Bronchial epithelial cell (primary cell): ENCODE measurements at places on chromosomes 2 and 18. TPM values are rescaled to one million over a fixed set of nuclear protein-coding genes. Genes with fewer than 3 reads are reported as not detected.
A peak's percentile ranks its signal among the peaks of the same experiment; 100 is the strongest.

The CDK5R2 gene
- not detected in 2 replicates for total RNA-seq

DNA sequence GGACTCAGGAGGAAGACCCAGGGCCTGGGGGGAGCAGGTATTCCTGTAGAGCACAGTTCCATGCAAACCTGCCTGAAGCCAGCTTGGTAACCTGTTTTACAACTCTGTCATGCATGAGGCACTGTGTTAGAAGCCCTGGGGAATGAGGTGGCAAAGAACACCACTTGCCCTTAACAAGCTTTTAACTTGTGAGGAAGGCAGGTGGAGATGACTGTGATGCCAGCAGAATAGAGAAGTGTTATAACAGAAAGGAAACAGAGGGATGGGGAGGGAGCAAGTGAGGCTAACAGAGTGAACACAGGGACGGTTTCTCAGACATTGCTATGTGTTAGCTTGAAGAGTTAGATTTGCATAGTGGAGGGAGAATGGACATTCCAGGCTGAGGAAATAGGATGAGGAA is 11.5 kb upstream of the IL1A start:
- peak; percentile 99 for DNase-seq

DNA sequence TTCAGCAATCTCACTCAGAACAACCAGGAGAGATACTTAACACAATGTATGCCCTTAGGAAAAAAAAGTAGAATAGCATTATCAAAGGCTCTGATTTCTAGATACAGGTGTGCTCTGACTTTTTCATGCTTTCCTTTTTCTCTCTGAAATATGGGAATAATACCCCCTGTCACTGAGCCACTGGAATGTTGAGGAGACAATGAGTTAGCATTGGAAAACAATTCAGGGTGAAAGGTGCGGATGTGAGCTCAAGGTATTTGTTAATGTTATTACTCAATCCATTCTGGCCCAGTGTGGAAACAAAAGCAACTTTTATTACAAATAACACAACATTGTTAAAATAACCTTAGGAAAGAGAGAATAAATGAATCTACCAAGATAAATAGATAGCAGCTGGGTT is 228.0 kb downstream of the IKZF2 start:
- no peak for DNase-seq

DNA sequence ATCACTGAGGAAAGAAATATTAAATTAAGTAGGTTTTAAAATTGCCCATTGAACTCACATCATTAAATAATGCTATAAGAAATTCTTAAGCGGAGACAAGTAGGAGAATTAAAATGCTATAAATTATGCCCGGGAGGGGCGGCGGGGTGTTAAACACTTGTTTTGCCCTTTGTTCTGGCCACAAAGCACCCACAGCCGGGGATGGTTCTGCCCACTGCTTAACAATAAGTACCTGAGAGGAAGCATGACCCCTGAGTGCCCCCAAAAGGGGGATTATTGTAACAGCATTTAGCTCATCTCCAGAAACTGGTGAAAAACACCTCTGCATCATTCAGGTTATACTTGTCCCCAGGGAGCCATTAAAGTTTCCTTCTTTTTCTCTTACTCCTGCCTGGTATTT is 332.7 kb upstream of the POU3F3 start:
- DNase-seq, result no peak

DNA sequence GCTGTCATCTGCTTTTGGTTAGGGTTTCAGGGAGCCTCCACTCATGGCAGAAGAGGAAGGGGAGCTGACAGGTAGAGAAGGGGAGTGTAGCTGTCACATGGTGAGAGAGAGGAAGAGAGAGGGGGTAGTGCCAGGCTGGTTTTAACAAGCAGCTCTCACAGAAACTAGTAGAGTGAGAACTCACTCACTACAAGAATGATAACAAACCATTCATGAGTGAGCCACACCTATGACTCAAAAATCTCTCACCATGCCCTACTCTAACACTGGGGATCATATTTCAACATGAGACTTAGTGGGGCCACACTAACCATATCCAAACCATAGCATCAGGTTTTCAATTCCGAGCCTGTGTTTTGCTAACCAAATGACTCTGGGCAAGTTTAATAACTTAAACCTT is 274.9 kb upstream of the VWC2L start:
- peak; percentile 95 for DNase-seq

GRCh38 chr18:66749030-66749429 is 145.1 kb upstream of the CDH19 start:
- DNase-seq, result peak; percentile 18

The SIX2 gene
- 3.7 and 4.2 TPM in 2 replicates for total RNA-seq

GRCh38 chr18:44602845-44603244 is 77.8 kb upstream of the SETBP1 start:
- DNase-seq, result peak; percentile 91

The TMEM169 gene
- total RNA-seq, result 0.26 and 0.51 TPM in 2 replicates

DNA sequence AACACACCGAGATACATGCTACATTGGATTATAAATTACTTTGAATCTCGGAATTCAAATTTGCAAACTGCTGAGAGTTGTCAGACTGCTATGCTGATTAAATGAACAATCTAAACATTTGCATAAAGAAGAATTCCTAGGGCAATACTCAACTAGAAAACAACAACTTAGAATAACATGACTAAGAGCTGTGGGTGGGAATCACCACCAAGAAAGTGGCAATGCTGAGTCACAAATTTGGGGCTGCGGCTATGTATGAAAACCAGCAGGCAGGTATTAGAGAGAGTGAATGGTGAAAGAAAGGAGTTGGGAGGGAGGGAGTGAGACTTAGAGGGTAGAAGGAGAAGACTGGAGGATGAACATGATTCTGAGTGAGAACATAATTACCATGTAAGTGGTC is 559.5 kb downstream of the PIK3C3 start:
- peak; percentile 51 for DNase-seq

The MC5R gene
- not detected in 2 replicates for total RNA-seq

The PTPRN gene
- 0.13 and 1.3 TPM in 2 replicates for total RNA-seq

- no peak for DNase-seq
Measured at GRCh38 chr18:29712785-29713184, 1329.8 kb downstream of the DSC3 start.

DNA sequence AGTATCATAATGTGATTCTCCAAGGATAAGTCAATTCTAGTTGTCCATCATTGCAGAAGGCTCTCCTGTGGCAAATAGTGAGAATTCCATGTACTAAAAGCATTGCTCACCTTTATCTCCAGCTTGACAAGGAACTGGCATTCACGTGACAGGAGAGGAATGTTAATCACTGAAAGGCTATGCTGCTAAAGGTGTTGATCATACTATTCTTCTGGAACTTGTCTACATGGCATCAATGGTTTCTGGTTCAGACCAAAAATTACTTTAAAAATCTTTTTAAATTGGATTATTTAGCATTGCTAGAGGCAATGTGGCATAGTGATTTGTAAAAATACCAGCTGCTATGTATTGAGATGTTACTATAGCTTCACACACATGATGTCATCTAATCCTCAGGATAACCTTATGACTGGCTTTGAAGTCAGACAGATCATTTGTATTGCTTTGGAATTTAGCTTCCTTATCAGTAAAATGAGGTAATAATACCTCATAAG is 414.4 kb downstream of the MTX2 start:
- DNase-seq, result no peak

The CYP26B1 gene
- total RNA-seq, result under 0.01 and 0.53 TPM in 2 replicates

GRCh38 chr2:143246815-143247744 is 117.9 kb downstream of the ARHGAP15 start:
- DNase-seq, result no peak

GRCh38 chr2:52117299-52117698 is 1085.4 kb upstream of the NRXN1 start:
- DNase-seq, result peak; percentile 72

DNA sequence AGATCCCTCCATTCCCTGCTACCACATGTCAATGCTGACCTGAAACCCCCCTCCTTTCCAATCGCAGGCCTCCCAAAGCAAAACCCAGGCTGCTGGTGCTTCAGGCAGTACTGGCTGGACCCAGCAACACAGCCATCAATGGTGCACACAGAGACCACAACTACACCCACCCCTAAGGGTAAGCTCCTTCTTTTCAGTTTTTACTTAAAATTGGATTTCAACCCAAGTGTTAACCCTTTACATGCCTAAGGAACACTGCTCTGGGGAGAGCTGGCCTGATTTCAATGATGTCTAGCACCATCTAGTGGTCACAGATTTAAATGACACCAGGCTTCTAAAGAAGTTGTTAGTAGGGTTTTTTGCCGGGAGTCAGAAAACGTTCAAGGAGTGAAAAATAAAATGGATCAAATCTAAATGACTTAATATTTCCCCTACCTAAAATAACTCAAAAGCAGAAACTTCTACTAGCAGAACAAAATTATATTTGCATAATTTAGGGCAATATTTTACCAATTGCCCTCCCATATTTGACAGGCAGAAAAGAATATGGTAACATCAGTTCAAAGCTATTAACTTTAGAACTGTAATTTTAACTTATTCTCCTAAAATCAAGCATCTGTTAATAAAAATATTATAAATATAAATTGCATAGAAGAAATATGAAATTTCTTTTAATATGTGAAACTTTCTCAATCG is 24.6 kb downstream of the FECH start:
- peak; percentile 45 for DNase-seq

The REG1B gene
- total RNA-seq, result not detected in 2 replicates

The UGT1A3 gene
- 2.7 TPM in 1 of 2 replicates, not detected in the other for total RNA-seq

DNA sequence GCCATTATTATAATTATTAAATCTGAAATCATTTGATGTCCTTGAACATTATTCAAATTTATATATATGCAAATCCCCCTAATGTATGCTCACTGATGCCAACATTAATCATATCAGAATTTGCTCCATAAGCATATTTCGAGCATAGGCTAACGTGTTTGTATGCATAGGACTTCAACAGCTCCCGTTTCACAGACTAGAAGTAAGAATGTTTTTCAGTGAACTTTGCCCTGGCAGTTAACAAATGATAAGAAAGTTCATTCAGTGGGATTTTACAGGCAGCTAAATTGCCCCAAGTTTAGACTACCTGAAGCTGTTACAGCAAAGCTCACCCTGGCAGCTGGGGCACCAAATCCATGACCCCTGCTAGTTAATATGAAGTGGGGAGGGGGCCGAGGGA is 272.0 kb downstream of the LNPK start:
- no peak for DNase-seq

GRCh38 chr2:212387146-212387545 is 151.5 kb downstream of the ERBB4 start:
- DNase-seq, result no peak

GRCh38 chr18:57738078-57738477 is 65.0 kb downstream of the ATP8B1 start:
- DNase-seq, result no peak

The MOGAT1 gene
- not detected in 2 replicates for total RNA-seq

The KLHL14 gene
- not detected in 2 replicates for total RNA-seq

DNA sequence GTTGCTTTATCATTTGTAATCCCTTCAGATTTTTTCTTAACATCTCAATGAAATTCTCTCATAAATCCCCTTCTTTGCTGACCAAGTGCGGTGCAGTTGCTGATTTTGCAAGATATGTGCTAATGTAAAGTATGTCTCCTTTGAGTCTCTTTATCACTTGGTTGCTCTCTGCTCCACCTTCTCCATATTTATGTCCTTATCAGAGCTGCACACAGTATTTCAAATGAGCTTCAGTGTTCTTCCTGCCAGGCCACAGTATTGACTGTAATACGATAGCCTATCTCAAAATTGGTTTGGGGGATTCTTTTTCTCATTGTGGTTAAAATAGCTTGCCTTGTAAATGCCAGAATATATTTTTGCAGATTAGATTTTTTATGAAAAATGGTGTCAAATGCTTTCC is 32.2 kb downstream of the MAIP1 start:
- no peak for DNase-seq

The STPG4 gene
- total RNA-seq, result under 0.01 and 0.51 TPM in 2 replicates

The SPEG gene
- 1.8 and 2.4 TPM in 2 replicates for total RNA-seq

GRCh38 chr2:216633616-216634369 is 573 bp downstream of the IGFBP2 start:
- DNase-seq, result no peak

DNA sequence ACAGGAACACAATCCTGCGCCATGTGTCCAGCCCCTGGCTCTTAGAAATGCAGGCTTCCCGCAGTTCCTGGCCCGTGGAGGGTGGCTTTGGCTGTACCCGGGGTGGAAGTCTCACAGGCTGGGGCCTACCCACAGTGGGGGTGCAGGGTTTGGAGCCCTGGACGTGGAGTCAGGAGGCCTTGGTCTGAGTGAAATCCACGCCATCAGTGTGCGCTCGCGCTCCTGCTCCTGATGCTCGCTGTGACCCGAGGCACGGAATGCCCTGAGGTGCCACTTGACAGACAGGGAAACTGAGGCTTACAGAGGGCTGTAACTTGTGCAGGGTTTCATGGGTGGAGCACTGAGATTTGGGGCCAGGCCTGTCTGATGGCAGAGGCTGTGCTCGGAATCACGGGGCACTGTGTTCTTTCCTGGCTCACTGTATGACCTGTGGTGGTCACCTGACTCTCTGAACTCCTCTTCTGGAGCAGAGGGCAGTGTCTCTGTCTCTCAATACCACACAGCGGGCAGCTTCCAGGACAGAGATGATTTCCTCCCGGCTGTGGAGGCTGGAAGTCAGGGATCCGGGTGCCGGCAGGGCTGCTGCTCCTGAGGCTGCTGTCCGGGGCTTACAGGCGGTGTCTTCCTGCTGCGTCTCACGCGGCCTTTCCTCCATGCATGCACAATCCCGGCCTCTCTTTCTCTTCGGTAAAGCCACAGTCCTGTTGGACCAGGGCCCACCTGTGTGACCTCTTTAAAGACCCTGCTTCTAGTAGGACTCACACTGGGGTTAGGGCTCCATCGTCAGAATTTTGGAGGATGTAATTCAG is 25.9 kb upstream of the ALLC start:
- DNase-seq, result no peak

DNA sequence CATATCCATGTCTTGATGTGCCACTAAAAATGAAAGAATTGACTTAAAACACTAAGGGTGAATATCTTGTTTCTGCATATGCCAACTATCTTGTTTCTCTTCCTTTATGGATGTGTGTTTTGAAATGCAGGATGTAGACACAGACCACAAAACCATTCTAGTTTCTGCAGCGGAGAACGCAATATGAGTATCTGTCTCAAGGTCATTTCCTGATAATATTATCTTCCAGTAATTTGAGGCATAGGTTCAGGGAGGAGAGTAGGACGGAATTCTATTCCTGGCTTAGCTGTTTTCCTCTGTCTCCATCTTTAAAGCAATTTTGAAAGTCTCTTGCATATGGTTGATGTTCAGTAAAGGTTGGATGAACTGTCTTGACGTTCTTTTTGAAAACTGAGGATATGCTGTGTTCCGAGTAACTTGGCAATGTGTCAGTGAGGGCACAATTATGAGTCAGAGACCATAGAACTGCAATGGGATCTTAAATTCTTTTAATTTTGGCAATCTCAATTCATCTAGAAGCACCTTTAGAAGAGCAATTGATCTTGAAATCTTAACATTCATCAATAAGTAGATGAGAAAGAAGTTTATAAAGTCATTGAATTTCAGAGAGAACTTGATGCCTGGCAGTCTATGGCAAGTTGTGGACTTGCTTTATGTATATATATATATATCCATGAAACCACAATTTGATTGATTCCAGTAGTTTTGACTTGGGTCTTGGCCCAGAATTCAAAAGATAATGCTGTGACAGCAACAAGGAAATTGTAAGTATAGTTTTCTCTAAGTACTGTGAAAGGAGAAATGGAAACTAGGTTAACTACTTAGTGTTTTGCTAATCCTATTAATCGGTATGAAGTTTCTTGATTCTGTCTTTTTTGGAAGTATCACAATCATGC is 24.8 kb downstream of the RAB27B start:
- DNase-seq, result peak; percentile 17

The MREG gene
- 24.7 and 28.8 TPM in 2 replicates for total RNA-seq

The ZDBF2 gene
- 7.4 and 7.7 TPM in 2 replicates for total RNA-seq

The CD226 gene
- 0.53 and 0.64 TPM in 2 replicates for total RNA-seq
